ENCODE measurements at places on chromosomes 1 and 21.

DNA sequence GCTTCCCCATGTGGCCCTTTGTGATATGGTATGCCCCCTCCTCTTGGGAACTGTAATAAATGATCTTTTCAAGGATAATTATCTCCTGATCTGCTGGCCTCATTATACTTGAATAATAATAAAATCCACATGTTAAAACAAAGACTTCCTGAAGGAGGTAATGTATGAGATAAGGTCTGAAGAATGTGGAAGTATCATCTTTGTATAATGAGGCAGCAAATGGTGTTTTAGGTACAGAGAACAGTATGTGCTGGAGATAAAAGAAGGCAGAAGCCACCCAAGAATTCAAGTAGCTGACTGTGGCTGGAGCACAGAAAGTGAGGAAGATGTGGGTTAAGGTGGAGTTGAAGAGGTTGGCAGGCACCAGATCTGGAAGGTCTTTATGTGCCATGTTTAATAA, 12.8 kb upstream of the COG2 start:
- DNase-seq, result no peak

DNA sequence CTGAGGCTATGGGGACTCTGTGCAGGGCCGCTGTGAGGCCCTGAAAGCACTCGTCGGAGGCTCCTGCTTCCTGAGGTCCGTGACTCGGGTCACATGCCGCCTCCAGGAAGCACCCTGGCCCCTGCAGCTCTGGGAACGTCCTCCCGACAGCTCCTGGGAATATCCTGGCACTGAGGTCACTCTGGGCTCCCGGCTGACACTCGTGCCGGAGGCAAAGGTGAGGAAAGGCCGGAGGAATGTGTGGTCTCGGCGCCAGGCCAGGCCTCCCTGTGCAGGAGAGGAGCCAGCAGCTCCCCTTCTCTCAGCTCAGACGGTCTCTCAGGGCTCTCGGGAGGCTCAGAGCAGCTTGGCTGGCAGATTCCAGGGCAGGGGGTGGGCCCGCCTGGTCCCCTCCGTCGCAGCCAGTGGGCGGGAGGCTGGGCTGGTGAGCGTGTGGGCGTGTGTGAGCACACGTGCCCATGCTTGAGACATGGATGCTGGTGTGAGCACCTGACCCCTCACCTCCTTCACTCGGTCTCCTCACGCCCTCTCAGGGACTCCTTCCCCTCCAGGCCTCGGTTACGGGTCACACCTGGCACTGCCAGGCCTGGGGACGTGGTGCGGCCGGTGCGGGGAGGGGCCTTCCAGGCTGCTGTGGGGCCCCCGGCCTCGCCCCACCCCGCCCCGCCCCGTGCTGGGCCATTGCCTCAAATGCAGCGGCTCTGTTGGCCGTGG, 5.5 kb upstream of the RNF223 start:
- peak; percentile 48 for DNase-seq

- no peak for DNase-seq
Measured at GRCh38 chr1:236979149-236979900, 24.9 kb downstream of the MT1HL1 start.

- DNase-seq, result no peak
Measured at GRCh38 chr1:211876851-211877590, 46.5 kb upstream of the LPGAT1 start.

GRCh38 chr1:166969074-166969677, 6.2 kb downstream of the ILDR2 start:
- DNase-seq, result no peak

Measured in activated CD4-positive, alpha-beta T cell treated with anti-CD3 and anti-CD28 coated beads, Interleukin-2, amount 50 U/mL, for 48 hours (primary cell).